ENCODE measurements at places on chromosomes 12 and 14.
A peak's percentile ranks its signal among the peaks of the same experiment; 100 is the strongest.

- DNase-seq: no peak
Observed at GRCh38 chr12:42725809-42726208, 136.3 kb upstream of the PRICKLE1 start.

GRCh38 chr12:62103748-62104147 lies 156.5 kb upstream of the USP15 start:
- DNase-seq: no peak

- no peak for DNase-seq
Observed at GRCh38 chr12:114823724-114824123, 139.7 kb upstream of the TBX3 start.

DNA sequence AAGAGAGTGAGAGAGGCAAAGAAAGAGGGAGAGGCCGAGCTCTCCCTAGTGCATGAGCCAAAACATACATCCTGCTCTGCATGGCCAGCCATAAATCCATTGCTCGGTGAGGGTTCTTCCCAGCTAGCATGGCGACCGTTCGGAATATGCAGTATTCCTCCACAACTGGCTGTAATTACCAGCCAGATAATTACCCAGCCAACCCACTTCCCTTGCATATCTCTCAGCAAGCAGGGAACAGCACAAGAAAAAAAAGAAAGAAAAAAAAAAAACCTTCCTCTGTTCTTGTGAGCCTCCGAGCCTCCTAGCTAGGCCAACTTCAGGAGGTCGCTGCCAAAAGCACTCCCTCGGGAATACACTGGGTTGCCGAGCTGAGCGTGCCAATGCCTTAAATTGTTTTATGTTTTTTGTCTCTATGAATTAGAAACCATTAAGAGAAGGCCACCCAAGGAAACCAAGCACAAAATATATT lies 567.9 kb downstream of the MED13L start:
- DNase-seq: no peak

DNA sequence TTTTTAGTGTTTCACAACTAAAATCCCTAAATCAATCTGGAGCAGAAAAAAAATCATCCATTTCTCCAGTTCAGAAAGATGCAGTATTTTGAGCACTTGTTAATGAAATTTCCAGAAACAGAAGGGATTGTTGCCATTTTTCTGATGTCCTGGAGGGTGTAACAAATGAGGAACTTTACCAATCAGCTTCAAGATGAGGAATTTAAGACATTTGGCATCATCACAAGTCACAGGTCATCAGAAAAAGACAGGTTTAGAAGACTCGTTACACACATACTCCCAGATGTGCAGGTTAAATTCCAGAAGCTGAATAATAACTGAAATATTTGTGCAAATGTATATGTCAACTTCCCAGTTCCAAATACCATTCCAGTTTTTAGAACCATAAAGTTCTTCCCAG lies 482 bp upstream of the PSMC1 start:
- no peak for DNase-seq

DNA sequence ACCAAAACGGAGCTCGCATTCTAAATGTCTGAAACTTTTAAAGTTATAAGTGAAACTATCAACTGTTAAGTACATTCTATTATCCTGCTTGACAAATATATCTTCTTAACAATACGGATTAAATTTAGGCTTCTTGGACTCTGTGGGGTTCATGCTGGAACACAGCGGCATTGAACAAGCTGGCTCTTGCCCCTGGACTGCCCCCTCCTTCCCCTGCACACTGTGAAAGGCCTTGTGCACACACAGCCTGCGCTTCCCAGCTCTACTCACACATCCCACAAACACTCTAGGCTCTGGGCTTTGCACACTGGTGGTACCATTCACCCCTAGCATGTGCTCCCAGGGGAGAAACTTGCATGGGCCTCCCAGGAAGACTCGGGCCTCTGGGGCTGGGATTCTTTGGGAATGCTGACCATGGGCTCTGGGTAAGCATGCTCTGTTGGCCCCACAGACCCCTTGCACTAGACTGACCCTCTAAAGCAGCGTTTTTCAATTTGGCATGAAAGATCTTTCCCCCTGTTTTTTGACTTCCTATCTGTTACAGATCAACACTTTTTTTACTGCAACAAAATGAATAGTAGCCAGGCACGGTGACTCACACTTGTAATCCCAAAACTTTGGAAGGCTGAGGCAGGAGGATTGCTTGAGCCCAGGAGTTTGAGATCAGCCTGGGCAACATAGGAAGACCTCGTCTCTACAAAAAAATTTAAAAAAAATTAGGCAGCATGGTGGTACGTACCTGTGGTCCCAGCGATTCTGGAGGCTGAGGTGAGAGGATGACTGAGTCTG lies 96.2 kb upstream of the CPM start:
- no peak for DNase-seq

DNA sequence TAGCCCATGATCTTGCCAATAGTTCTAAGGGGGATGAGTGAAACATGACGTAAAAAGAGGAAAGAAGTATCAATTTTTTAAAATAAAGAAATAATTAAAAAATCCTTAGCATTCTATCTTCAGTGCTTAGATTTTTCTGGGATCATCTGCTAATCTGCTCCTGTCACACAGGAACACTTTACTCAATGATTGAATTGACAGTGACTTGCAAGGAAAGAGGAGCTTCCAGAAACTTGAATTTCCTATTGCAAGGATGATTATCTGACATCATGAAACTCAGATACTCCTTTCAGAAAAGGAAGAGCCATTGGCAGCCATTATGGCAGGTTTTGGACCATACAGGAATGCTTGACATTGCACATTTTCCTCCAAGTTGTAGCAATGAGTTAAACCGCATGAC lies 41.4 kb upstream of the PTPRO start:
- DNase-seq: no peak

DNA sequence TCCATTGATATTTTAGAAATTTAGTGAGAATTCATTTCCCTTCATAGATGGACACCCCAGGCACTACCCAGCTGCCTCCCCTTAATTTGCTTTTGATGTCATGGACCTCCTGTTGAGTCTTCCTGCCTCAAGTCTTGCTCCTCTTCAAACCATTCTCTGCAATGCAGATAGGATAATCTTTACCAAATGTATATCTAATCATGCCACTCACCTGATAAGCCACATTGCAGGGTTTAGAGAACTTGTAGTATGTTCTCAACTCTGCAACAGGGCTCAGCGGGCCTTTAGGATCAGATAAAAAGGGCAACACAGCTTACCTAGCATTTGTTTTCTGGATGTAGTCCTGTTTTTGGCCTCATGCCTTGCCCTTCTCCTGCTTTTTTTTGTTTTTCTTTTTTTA lies 234.5 kb downstream of the EMP1 start:
- DNase-seq: no peak

GRCh38 chr14:94638339-94638738 lies 26.1 kb downstream of the SERPINA3 start:
- no peak for DNase-seq

DNA sequence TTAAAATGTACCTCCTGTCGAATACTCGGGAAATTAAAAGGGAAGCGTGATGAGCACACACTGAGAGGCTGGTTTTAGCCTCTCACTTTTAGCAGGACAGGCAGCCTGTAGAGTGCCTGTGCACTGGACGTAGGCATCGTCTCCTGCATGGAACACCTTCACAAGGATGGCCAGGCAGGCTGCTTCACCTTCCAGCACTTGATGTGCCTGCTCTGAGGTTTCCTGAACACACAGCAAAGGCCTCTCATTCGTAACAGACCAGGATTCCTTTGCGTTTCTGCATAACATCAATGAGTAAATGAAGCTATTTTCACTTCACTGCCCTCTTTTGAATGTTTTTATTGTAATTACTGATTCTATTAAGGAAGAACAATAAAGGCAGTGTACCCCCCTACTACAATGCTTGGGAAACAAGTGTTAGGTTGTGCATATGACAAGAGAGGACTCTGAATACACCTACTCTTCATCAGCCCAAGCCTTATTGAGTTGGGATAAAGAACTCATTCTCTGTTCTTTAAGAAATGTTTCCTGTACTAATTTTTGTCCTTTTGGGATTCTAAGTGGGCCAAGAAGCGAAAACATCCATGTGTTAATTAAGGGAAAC lies 1077.6 kb upstream of the FOXG1 start:
- no peak for DNase-seq

- DNase-seq: no peak
Observed at GRCh38 chr14:63032076-63032475, 13.2 kb downstream of the KCNH5 start.

GRCh38 chr14:65840118-65840751 lies 427.7 kb downstream of the FUT8 start:
- no peak for DNase-seq

DNA sequence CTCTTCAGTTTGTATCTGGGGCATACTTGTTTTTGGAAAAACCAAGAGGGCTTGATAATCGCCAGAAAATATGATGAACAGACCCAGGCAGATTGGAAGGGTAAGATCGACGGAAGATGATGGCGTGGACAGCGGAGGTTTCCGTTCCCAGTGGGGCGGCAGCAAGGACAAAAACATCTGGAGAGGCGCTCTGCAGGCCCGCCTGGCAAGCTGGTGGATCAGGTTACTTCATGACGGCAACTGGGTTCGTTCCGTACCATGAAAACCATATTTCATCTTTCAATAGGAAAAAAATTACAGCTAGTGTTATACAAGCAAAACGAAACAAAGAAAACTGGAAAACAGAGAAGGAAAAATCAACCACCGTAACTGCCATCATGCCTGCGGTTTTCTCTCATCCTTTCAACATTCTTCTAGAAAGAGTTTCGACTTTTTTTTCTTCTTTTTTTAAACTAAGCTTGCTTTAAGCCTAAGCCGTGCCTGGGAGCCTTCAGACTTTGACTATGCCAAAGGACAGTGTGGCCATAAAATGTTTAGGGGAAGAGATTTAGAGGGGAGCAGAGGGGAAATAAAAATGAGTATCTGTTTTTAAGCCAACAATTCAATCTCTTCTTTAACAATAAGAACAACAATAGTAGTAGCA lies 210.5 kb downstream of the FOXN3 start:
- DNase-seq: no peak

- DNase-seq: no peak
Observed at GRCh38 chr14:36826614-36827013, 165.0 kb downstream of the PAX9 start.

DNA sequence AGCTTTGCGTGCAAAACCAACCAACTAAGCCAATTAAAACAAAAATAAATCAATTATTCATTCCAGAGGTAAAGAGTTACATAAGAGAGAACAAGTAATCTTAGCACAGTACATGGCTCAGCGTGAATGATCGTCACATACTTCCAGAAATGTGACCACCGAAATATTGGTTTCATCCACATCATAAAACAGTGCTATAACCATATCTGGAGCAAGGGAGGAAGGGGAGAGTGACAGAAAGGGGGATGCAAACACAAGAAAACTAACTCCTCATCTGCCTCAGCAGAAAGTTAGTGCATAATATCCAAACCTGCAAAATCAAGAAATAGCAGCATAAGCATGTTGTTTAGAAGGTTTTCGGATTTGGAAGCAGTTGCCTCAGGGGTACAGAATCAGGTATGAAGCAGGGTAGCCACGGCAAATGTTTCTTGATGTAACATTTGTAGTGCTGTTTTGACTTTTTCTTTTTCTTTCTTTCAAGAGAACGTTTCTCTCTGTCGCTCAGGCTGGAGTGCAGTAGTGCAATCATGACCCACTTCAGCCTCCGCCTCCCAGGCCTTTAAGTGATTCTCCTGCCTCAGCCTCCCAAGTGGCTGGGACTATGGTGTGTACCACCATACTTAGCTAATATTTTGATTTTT lies 93.9 kb upstream of the EGLN3 start:
- no peak for DNase-seq

DNA sequence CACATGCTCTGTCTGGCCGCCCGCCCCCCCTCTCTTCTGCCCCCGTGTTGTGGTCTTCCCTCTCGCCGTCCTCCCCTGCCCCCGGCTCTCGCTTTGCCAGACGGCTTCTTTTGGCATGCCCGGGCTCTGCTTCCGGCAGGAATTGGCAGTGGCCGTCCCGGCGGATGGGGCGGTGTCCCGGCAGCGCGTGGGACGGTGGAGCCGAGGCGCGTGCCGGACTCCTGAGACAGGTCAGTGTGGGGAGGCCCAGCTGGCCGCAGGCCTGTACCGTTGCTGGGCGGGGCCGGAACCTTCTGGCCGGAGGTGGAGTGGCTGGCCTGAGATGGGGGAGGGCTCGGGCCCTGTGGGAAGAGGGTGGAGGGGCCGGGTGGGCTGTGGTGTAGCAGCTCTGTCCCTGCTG lies 17.1 kb downstream of the KIF26A start:
- DNase-seq: no peak

- DNase-seq: no peak
Observed at GRCh38 chr14:78316052-78316451, 145.9 kb downstream of the NRXN3 start.

GRCh38 chr14:95516554-95517181 lies at the start of gene SYNE3:
SYNE3 (minus strand) TSS chr14:95516650; CDS start chr14:95475821, 40,829 bp downstream.
- peak; percentile 68 for DNase-seq

DNA sequence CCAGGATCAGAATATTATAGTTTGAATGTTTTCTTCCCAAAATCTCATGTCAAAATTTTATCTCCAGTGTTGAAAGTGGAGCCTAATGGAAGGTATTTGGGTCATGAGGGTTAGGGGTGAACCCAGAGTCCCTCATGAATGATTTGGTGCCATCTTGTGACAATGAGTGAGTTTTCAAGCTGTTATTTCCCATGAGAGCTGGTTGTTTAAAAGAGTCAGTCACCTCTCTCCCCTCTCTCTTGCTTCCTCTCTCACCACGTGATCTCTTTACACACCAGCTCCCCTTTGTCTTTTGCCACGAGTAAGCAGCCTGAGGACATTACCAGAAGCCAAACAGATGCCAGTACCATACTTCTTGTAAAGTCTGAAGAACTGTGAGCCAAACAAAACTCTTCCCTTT lies 561.6 kb downstream of the RERGL start:
- DNase-seq: no peak

- no peak for DNase-seq
Observed at GRCh38 chr14:55973285-55973800, 144.9 kb upstream of the PELI2 start.

DNA sequence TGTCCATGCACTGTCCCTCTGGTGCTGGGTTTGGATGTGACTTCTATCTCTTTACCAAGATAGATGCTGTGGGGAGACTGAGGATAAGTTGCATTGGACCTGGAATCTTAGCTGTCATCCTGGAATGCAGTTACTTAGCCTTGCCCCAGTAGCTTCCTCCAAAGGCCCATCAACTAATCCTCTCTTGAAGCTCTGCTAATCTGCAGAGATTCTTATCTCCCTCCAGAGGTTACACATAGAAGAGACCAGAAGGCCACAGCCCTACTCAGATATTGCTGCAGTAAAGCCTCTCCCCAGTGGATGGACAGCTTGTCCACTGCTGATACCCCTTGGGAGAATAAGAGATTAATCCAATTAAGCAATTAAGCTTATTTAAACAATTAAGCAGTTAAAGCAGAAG lies 867.2 kb downstream of the BCL11B start:
- DNase-seq: no peak

GRCh38 chr12:131860472-131861260 lies 32.5 kb downstream of the MMP17 start:
- peak; percentile 27 for DNase-seq

GRCh38 chr14:45089813-45090212 lies 5.9 kb downstream of the PRPF39 start:
- DNase-seq: peak; percentile 15

- no peak for DNase-seq
Observed at GRCh38 chr12:113246478-113247122, 25.3 kb downstream of the TPCN1 start.
